ENCODE measurements at places on chromosomes 6 and 20.

- DNase-seq, result no peak
Observed at GRCh38 chr6:113857556-113858479, 673 bp downstream of the MARCKS start.

- DNase-seq, result no peak
Observed at GRCh38 chr6:153588330-153588729, 450.7 kb upstream of the OPRM1 start.

GRCh38 chr6:28693751-28694443 is 168.2 kb downstream of the GPX5 start:
- no peak for DNase-seq

GRCh38 chr6:37490536-37491170 is 9.0 kb downstream of the CCDC167 start:
- no peak for DNase-seq

DNA sequence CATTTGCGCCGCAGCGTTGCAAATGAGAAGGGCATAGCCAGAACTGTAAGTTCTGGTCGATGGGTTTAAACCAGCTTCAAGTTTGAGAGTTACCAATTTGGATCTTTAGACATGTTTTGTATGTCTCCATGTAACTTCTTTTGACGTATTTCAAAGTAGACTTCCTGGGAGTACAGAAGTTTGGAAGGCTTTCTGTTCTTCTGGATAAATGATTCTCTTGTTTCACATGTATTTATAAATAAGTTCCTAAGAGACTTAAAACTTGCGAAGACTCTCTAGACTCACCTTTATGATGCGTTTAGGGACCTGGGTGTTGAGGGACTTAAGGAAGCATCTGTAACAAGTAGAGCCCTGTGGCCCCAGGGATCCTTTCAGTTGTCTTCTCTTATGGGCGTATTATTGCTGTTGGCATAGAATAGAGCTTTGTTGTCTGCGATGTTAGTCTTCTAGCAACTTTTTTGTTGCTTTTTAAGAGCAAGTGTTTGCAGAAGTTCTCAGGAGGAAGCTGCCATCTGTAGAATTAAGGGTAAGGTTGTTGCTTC is 1.3 kb downstream of the CDYL start:
- DNase-seq, result no peak

GRCh38 chr6:152100183-152100618 is 292.7 kb downstream of the ESR1 start:
- DNase-seq, result no peak

DNA sequence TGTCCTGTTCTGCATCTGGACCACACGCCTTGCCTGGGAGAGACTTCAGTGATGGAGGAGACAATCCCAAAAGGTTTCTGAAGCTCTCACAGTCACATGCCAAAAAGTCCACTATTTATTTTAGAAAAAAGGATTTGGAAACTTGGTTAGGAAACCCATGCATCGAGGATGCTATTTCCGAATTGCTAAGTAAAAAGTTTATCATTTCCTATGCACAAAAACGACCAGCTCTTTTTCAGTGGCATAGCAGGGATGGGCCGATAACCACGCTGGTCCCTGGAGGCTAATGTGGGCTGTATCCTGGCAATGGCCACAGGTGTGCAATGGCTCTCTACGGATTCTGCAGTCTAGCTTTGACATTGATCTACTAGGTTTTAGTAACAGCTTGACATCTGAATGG is 33.9 kb downstream of the RAMACL start:
- no peak for DNase-seq

All from activated naive CD4-positive, alpha-beta T cell (primary cell).